ENCODE measurements at places on chromosomes 11 and 22. TPM values are rescaled to one million over a fixed set of nuclear protein-coding genes. Genes with fewer than 3 reads are reported as not detected.

GRCh38 chr11:129881570-129882170 lies 13.7 kb downstream of the NFRKB start:
- H3K36me3 ChIP-seq: peaks cover 58% of the 10 kb centered on the region
- no peak overlapping the region for H3K4me3 ChIP-seq
- H3K4me1 ChIP-seq: no peaks in the 10 kb centered on the region
- H3K27me3 ChIP-seq: no peaks in the 10 kb centered on the region
- H3K27ac ChIP-seq: no peak overlapping the region

- H3K27ac ChIP-seq: no peak overlapping the region
- H3K4me3 ChIP-seq: no peak overlapping the region
- peaks cover 24% of the 10 kb centered on the region for H3K27me3 ChIP-seq
- no peak for DNase-seq
Measured at GRCh38 chr11:45538939-45539338, 126.5 kb downstream of the CHST1 start.

DNA sequence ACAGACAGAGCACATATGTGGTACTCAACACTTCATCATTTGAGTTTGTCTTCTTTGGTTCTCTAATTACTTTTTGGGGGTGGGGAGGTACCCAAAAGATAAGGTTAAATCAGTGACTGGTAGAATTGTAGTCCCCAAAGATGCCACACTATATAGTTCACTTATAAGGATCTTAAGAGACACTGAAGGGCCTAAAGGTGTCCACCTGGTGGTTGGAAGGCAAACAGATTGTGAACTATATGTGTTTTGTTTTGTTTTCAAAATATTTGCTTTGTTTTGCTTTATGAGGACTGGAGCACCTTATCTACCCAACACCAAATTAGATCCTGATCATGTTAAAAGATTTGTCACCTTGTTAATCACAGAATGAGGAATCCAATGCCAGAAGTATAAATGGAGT lies 136.1 kb downstream of the DCDC1 start:
- H3K27ac ChIP-seq: no peak overlapping the region
- H3K4me1 ChIP-seq: no peaks in the 10 kb centered on the region
- H3K4me3 ChIP-seq: no peak overlapping the region
- DNase-seq: no peak
- H3K27me3 ChIP-seq: no peaks in the 10 kb centered on the region

Gene MRGPRX3
- total RNA-seq: not detected

Gene SLC43A3
- total RNA-seq: 2.1 TPM

Gene LRP5
- total RNA-seq: 14.9 TPM

DNA sequence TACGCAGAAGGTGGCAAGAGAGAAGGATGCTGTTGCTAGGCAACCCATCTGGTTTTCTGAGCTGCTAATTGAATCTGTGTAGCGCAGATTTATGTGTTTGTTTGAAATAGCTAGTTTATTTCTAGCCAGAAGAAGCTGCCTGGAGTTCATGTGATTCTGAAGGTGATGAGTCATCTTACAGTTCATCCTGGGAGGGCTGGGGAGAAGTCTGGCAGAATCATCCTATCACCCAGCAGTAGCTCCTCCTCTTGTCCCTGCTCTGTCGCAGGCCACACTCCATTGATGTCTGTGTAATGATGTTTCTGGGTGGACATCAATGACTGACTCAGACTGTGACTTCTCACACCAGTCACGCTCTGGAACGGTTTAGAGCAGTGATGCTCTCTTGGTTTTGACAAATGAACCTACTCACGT lies 4.8 kb upstream of the FBXO7 start:
- H3K27ac ChIP-seq: peak overlapping the region; percentile 38
- H3K4me3 ChIP-seq: no peak overlapping the region
- H3K36me3 ChIP-seq: no peaks in the 10 kb centered on the region

DNA sequence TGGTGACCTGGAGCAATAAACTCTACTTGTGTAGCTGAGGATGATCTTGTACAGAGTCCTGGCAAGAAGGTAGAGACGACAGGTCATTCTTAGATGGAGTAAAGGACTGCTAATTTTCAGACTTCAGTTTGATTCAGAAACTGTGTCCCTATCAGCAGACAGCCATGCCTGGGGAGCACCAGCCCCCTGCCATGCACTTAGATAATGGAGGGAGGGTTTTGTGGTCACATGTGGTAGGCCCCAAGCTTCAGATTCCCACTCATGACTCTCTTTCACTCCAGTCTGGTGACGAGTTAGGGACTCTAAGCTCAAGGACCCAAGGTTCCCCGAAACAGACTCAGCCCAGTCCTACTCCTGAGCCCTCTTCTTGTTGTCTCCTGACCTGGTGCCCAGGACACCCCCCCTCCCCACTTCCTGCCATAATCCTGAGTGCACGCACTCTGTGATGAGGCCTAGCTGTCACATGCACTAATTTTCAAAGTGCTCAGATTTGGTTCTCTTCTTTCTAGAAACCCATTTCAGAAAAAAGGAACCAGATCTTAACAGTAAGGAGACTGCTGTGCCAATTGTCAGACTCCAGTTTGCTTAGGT lies 10.2 kb upstream of the AMPD3 start:
- H3K27me3 ChIP-seq: peaks cover 4% of the 10 kb centered on the region
- no peak overlapping the region for H3K27ac ChIP-seq
- no peak overlapping the region for H3K4me3 ChIP-seq
- H3K36me3 ChIP-seq: no peaks in the 10 kb centered on the region
- H3K4me1 ChIP-seq: peaks cover 15% of the 10 kb centered on the region
- DNase-seq: no peak

- no peak for DNase-seq
- H3K27ac ChIP-seq: no peak overlapping the region
- H3K4me1 ChIP-seq: peaks cover 7% of the 10 kb centered on the region
- H3K27me3 ChIP-seq: 0 out of 2 replicates have a peak, but pooled peaks cover 2% of the 10 kb centered on the region
Measured at GRCh38 chr11:88507771-88508417, 170.4 kb upstream of the CTSC start.

Gene MYBPC3
- not detected for total RNA-seq

GRCh38 chr11:90242894-90243416 lies 20.1 kb upstream of the CHORDC1 start:
- H3K4me1 ChIP-seq: no peaks in the 10 kb centered on the region
- no peaks in the 10 kb centered on the region for H3K36me3 ChIP-seq
- DNase-seq: no peak
- H3K4me3 ChIP-seq: no peak overlapping the region
- H3K27ac ChIP-seq: no peak overlapping the region
- peaks cover 4% of the 10 kb centered on the region for H3K27me3 ChIP-seq

Gene SYCE3
- not detected for total RNA-seq

Gene DDIAS
- 7.0 TPM for total RNA-seq

Gene GNAZ
- total RNA-seq: 18.2 TPM

Gene PTGDR2
- total RNA-seq: not detected

Gene TMEM109
- total RNA-seq: 97.9 TPM

Gene RAB1B
- 254 TPM for total RNA-seq

DNA sequence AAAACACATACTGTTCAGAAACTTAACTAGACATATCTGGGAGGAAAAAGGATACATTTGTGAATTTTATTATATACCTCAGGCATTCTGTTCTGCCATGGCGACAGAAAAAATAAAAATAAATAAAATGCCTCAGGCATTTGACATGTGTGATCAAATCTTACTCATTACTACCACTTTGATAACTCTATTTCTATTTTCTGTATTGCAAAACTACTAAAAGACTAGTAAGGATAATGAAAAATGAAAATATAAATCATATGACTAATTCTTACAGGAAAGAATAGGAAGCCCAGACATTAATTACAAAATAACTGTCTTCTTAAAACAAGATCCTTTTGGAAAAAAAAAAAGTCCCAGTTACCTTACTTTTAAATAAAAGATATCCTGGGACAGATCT lies 5.3 kb downstream of the PICALM start:
- H3K27ac ChIP-seq: peak overlapping the region; percentile 91
- H3K4me3 ChIP-seq: peak overlapping the region; percentile 83
- no peaks in the 10 kb centered on the region for H3K27me3 ChIP-seq
- DNase-seq: peak; percentile 71
- H3K4me1 ChIP-seq: peaks cover 74% of the 10 kb centered on the region

DNA sequence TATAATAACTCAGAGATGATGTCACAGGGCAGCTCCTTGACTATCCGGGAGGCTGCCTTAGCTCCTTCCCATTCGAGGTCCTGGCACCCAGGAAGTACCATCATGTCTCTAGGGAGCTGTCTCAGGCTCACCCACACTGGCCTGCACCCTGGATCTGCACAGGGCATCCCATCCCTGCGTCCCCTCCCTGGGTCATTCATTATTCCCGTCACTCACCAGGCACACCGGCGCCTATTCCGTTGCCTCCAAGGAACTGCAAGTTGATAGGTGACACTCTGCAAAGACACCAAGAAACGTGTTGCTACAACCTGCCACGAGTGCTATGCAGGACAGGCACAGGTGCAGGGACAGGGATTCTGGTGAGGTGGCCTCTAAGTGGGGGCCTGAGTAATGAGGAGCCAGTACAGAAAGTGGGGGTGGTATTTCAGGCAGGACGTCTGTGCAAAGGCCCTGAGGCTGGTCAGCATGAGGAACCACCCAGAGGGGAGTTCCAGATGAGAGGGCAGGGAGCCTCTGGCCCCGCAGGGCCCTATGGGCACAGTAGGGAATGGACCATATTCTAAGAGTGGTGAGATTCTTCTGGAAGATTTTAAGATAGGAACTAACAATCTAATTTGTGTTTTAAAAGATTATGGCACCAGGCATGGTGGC lies 71.6 kb upstream of the SHANK2 start:
- H3K36me3 ChIP-seq: peaks cover 4% of the 10 kb centered on the region
- H3K4me1 ChIP-seq: no peaks in the 10 kb centered on the region
- no peak overlapping the region for H3K27ac ChIP-seq
- H3K4me3 ChIP-seq: no peak overlapping the region
- no peak for DNase-seq
- H3K27me3 ChIP-seq: peaks cover 22% of the 10 kb centered on the region

Gene POU2AF3
- not detected for total RNA-seq

DNA sequence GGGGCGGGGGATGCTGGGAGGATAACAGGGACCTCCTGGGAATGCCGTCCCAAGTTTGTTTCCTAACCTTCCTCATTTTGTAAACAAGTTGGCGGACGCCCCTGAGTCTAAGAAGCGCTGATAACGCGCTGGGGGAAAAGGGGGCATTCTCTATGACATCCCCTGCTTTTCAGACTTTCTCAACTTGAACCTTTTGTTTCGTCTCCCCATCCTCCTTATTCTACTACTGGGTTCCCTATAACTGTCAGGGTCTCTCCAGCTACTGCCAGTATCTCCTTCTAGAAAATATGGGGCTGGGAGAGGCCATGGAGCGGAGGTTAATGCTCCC lies 654 bp downstream of the TMEM86A start:
- H3K36me3 ChIP-seq: no peaks in the 10 kb centered on the region
- peaks cover 23% of the 10 kb centered on the region for H3K27me3 ChIP-seq
- peaks cover 20% of the 10 kb centered on the region for H3K4me1 ChIP-seq
- no peak overlapping the region for H3K27ac ChIP-seq
- no peak for DNase-seq

- H3K36me3 ChIP-seq: peaks cover 14% of the 10 kb centered on the region
- no peaks in the 10 kb centered on the region for H3K4me1 ChIP-seq
- DNase-seq: no peak
- H3K27me3 ChIP-seq: peaks cover 2% of the 10 kb centered on the region
Measured at GRCh38 chr22:48744967-48745841, 1082.5 kb downstream of the BRD1 start.

GRCh38 chr11:93845181-93846092 lies 5.0 kb downstream of the VSTM5 start:
- peaks cover 2% of the 10 kb centered on the region for H3K27me3 ChIP-seq
- peaks cover 69% of the 10 kb centered on the region for H3K4me1 ChIP-seq
- H3K4me3 ChIP-seq: no peak overlapping the region
- no peaks in the 10 kb centered on the region for H3K36me3 ChIP-seq
- peak overlapping the region; percentile 31 for H3K27ac ChIP-seq

Gene IGLL5
- total RNA-seq: not detected

Gene FGF4
- not detected for total RNA-seq

DNA sequence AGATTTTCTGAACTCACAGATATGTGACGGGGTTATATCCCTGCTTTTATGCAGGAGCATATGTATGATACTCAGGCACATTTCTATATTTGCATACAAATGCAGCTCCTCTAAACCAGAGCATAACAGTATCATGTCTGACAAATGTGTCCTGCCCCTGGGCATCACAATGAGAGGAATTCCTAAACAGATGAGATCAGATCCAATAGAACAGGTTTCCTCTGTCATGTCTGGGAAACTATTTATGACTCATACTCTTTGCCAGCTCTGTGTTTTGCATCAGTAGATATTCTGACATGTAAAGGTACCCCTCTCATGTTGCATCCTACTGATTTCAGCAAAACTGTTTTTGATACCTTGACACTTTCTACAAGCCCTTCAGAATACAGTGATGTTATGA lies 29.4 kb downstream of the SYT9 start:
- H3K27me3 ChIP-seq: no peaks in the 10 kb centered on the region
- no peak overlapping the region for H3K4me3 ChIP-seq
- H3K4me1 ChIP-seq: no peaks in the 10 kb centered on the region

DNA sequence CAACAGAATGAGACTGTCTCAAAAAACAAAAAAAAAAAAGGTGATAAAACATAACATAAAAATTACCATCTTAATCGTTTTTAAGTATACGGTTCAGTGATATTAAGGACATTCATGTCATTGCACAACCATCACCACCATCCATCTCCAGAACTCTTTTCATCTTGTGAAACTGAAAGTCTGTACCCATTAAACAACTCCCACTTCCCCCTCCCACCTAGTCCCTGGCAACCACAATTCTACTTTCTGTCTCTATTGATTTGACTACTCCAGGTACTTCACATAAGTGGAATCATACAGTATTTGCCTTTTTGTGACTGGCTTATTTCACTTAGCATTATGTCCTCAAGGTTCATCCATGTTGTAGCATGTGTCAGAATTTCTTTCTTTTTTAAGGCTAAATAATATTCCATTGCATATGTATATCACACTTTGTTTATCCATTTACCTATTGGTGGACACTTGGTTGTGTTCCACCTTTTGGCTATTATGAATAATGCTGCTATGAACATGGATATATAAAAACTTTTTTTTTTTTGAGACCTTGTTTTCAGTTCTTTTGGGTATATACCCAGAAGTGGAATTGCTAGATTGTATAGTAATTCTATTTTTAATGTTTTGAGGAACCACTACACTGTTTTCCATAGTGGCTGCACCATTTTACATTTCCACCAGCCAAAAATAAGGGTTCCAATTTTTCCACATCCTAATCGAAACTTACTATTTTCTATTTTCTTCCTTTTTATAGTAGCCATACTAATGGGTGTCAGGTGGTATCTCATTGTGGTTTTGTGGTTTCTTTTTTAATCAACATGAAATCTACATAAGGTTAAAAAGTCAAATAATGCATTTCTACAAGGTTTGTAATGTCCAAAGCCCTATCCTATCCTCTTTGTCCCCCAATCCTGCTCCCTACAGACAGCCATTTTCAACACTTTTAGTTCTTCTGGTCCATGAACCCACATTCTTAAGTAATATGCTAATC lies 23.4 kb upstream of the PIK3C2A start:
- H3K4me1 ChIP-seq: peaks cover 12% of the 10 kb centered on the region
- H3K36me3 ChIP-seq: no peaks in the 10 kb centered on the region
- no peaks in the 10 kb centered on the region for H3K27me3 ChIP-seq
- no peak overlapping the region for H3K4me3 ChIP-seq
- no peak for DNase-seq

GRCh38 chr11:74341921-74342320 lies 30.5 kb upstream of the P4HA3 start:
- H3K27me3 ChIP-seq: no peaks in the 10 kb centered on the region
- no peak overlapping the region for H3K4me3 ChIP-seq
- peaks cover 7% of the 10 kb centered on the region for H3K4me1 ChIP-seq
- no peak overlapping the region for H3K27ac ChIP-seq

GRCh38 chr11:11993839-11994238 lies 14.6 kb downstream of the DKK3 start:
- peaks cover 76% of the 10 kb centered on the region for H3K36me3 ChIP-seq
- peaks cover 100% of the 10 kb centered on the region for H3K4me1 ChIP-seq
- H3K4me3 ChIP-seq: peak overlapping the region; percentile 56

GRCh38 chr11:26995701-26996460 lies 2.0 kb downstream of the FIBIN start:
- H3K27ac ChIP-seq: peak overlapping the region; percentile 12
- DNase-seq: no peak
- peak overlapping the region; percentile 95 for H3K4me3 ChIP-seq
- 0 out of 2 replicates have a peak, but pooled peaks cover 10% of the 10 kb centered on the region for H3K36me3 ChIP-seq
- H3K4me1 ChIP-seq: peaks cover 65% of the 10 kb centered on the region

Gene APOA1
- not detected for total RNA-seq

Data from HFFc6 (cell line).